ENCODE measurements at places on chromosomes 6 and 20.

GRCh38 chr6:33377171-33377570 is 14.5 kb upstream of the KIFC1 start:
- no peak for DNase-seq

- no peak for DNase-seq
Measured at GRCh38 chr6:131727868-131728267, 17.1 kb upstream of the CTAGE9 start.

- no peak for DNase-seq
Measured at GRCh38 chr6:170088582-170088955, 202.3 kb downstream of the DLL1 start.

DNA sequence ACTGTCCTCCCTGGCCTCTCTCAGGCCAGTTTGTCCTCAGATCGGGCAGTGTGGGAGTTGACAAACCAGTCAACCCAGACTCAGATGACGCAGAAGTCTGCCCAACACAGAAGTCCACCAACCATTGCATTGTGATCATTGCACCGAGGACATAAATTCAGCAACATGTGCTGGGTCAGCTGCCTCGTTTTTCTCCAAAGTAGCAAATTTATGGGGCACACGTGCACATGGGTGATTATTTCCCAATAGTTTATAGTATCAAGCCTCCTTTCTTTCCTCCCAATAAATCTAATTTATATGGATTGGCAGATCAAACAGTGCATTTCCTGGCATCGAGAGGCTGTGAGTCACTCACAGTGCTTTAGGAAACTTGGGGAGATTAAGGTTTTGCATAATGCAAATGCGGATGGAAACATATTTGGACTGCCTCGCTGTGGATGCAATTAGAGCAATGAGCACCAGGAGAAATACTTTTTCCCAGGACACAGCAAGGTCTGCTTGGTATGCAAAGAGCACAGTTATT is 413.7 kb upstream of the SULF2 start:
- DNase-seq = no peak

GRCh38 chr6:135299256-135299655 is 118.1 kb downstream of the MYB start:
- DNase-seq = no peak

DNA sequence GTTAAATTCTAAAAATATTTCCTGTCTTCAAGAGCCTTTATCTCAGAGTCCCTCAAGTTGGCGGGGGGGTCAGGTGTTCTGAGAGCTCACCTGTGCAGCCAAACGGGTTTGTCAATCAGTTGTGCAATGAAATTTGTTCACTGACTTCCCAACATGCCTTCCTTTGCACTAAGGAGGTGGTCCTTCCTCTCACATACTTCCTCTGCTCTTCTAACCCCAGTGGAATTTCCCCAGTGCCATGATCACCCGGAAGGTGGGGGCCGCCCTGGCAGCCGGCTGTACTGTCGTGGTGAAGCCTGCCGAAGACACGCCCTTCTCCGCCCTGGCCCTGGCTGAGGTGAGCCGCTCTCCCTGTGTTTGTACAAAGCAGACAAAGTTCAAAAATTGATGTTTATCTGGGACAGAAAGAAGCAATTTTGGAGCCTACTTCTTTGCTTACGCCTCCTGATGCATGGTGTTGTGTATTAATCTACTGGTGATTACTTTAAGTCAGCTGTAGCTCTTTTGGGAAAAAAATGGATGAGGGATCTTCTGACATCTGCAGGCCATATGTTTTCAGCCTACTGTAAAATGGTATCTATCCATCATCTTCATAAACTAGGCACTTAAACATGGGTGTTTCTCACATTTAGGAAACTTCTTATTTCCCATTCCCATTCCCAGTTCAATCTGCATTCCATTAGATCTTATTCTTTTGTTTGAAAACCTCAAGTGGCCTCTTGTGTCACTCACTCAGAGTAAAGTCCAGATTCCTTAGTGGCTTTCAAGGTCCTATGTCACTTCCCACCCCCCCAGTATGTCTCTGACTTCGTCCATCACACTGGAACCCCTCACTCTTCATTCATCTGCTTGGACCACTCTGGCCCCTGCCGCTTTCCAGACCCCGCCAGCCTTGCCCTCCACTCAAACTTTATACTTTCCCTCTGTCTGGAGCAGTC is 10.1 kb downstream of the ALDH5A1 start:
- DNase-seq = no peak

- no peak for DNase-seq
Measured at GRCh38 chr6:34961574-34961973, 72.5 kb downstream of the ANKS1A start.

GRCh38 chr6:158817728-158818580 is 1.2 kb downstream of the EZR start:
- DNase-seq = peak; percentile 85

- DNase-seq = peak; percentile 13
Measured at GRCh38 chr20:39004508-39004907, 42.4 kb downstream of the DHX35 start.

GRCh38 chr6:38499529-38500096 is 140.1 kb downstream of the BTBD9 start:
- DNase-seq = no peak

DNA sequence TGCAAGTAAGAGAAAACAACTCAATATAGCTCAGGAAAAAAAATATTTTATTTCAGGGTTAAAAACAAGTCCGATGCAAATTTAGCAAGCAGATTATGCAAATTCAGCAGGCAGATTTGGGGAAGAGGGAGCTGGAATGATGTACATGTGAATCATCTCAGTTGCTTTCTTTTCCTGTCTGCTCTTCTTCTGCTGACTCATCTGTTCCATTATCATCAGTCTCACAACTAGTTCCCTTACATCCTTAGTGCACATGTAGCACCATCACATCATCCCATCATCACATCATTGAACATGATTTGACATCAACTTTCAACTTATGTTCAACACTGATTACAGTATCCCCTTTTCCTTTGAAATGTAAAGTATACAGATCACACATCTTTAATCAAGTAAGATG is 11.5 kb upstream of the DEFB113 start:
- DNase-seq = no peak

DNA sequence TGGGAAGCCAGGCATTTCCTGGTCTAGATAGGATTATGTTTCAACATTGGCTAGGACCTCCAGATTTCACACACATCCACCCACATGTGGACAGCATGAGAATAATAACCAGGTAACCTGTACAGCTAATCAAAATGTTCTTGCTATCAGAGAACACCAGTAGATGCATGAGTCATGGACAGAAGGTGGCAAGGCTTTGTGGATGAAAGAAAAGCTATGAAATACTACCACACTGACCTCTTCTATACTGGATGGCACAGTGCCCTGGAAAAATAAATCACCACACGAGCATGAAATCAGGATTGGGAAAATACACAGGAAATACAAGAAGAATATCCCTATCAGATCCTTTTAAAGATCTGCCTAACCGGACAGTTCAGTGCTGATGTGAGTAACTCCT is 113.0 kb downstream of the GMDS start:
- DNase-seq = no peak

DNA sequence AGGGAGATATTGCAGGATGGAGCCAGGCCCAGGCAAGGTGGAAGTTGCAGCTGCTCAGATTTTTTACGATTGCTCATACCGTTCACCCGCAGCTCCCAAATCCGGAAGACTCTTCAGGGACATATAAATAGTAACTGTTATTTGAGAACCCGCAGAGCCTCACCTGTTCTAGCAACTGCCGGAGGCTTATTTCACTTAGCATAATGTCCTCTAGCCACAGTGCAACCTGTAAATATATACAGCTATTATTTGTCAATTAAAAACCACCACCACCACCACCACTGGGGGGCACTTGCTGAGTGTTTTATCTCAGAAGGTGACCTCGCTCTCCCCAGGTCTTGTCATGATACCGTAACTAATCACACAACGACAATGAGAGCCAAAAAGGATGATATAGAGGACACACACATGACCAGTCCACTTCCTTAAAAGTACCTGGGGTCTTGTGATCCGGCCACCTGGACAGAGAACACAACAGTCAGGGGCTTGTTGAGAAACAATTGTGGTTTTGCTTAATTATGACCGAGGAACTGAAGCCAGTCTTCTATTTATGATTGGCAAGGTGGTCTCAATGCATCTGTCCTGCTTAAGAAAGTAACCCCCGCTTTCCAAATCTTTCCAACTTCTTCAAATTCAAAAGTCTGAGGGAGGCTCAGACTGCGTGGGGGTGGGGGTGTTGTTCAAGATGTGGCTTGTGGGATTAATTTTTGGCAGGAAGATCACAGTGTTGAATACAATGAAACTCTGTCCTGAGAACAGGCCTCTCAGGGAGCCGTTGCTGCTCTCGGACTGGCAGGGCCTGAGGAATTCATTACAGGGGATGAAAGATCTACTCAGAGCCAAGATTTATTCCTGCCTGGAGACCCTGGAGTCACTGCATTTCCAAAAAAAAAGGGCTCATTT is 107.7 kb upstream of the PRND start:
- DNase-seq = peak; percentile 77

DNA sequence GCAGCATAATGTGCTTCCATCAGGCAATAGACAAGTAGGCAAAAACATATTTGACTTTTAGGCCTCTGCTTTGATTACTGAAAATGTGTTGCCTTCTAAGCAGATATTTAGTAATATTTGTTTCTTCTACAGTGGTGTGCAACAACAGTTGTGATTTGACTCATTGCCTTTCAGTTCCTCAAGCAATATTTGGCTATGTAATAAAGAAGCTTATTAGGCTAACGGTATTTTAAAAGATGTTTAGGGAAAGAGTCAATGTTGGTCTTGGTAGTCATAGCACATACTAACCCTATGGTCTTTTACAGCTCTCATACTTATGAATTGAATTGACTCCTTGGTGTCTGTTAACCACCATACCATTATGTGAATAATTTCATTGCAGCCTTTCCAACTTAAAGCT is 124.1 kb downstream of the GRIK2 start:
- DNase-seq = no peak

DNA sequence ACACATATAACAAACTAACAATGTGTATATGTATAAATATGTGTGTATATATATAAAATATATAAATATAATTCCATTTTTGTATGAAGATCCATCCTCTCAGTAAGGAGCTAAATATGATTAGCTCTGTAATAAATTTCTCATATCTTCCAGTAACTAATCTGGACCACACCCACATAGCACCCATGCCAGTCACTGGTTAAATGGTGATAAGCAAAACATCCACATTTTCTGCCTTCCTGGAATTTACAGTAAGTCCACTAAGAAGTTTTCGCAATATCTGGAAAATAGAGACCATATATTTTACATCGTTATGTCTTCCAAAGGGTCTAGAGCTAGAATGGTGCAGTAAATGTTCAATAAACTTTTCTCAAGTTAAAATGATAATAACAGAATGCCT is 151.5 kb upstream of the STMND1 start:
- no peak for DNase-seq

GRCh38 chr6:107066697-107067659 is 39.0 kb downstream of the MTRES1 start:
- DNase-seq = no peak

GRCh38 chr6:70129341-70129740 is 173.5 kb downstream of the COL9A1 start:
- no peak for DNase-seq

DNA sequence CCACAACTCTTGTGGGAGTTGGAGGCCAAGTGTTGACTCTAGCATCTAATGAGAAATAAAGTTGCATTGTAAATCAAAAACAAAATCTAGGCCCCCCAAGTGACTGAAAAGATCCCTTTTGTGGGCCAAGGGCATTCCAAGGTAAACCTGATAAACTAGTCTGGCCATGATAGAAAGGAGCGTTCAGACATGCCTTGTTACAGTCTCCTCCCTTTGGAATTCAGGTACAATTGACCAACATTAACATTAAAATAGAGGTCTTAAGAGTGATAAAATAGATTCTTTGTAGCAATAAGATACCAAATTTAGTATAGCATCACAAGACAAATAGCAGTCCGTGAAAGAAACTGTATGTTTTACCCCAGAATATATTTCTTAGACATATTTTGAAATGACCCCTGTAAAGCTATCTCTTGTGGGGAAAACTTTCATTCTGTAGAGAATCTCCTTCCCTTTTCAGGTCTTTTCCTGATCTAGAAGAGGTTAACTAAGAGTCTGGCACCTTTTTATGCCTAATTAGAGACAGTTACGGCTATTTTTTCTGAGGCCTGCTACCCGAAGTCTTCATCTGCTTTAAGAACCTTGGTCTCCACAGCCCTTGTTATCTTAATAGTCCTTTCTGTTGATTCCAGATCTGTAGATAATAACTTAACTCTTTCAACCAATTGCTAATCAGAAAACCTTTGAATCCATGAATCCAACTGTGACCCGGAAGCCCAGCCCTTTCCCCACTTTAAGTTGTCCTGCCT is 495.4 kb upstream of the MMS22L start:
- DNase-seq = no peak

- DNase-seq = peak; percentile 33
Measured at GRCh38 chr20:34536798-34537394, 20.7 kb downstream of the DYNLRB1 start.

DNA sequence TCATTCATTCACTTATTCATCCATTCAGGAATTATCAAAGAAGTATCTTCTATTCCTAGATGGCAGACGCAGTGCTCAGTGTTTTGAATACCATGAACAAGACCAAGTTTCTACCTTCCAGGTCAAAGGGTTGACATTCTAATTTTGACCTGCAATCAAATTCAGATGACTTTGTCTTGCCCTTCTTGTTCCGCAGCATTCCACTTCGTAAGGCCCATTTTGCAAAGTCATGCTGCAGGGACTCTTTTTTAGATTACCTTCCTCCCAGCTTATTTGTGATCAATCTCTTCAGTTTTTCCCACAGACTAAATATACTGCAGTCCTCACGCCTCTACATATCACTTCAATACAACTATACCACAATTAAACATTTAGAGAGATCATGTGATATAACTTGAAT is 7.1 kb upstream of the TAAR1 start:
- DNase-seq = no peak

DNA sequence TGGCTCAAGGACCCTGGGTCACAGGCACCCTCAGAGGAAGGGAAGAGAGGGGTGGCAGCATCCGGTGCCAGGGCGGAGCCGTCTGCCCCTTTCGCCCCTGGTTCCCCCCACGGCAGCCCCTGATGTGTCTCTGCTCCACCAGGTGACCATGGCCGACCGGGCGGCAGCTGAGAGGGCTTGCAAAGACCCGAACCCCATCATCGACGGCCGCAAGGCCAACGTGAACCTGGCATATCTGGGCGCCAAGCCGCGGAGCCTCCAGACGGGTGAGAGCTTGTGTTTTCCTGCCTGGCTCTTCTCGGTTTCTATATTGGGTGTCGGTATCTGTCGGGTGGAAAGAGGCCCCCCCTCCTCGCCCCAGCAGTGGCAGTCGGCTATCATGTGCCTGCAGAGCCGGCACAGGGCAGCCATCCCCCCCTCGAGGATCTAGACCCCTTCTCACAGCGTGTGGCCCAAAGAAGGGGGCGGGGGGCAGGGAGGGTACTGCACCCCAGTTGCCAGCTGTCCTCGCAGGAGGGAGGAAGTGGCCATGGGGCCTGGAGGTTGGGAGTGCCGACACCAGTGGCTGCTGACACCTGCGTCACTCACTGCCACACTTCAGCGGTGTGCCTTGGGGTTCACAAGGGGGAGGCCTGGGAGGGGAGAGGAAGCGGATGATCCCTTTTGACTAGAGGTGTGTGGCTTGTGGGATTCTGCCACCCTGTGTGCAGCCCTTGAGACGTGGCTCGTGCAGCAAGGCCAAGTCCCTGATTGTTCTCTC is 1.5 kb downstream of the RBM38 start:
- peak; percentile 82 for DNase-seq

GRCh38 chr6:25641940-25642666 is 9.9 kb upstream of the SCGN start:
- DNase-seq = no peak

GRCh38 chr6:135044639-135045038 is 10.0 kb downstream of the HBS1L start:
- DNase-seq = no peak

Measured in CD4-positive, alpha-beta T cell treated with Interleukin-4 for 4 hours (primary cell).